ENCODE measurements at places on chromosomes 3 and 15. TPM values are rescaled to one million over a fixed set of nuclear protein-coding genes. Genes with fewer than 3 reads are reported as not detected.

PLSCR1 gene
- 110 TPM for total RNA-seq

NMNAT3 gene
- total RNA-seq, result not detected

GJD2 gene
- total RNA-seq, result not detected

GP9 gene
- not detected for total RNA-seq

HESX1 gene
- total RNA-seq, result 1.3 TPM

ALDH1A2 gene
- not detected for total RNA-seq

ALG3 gene
- 146 TPM for total RNA-seq
